ENCODE measurements at places on chromosomes 5 and 9. TPM values are rescaled to one million over a fixed set of nuclear protein-coding genes. Genes with fewer than 3 reads are reported as not detected.

The SLC46A2 gene
- total RNA-seq: not detected

The PLPPR1 gene
- total RNA-seq: not detected

The ZNF462 gene
- total RNA-seq: 0.38 TPM

The PCDHA6 gene
- not detected for total RNA-seq

The BAAT gene
- total RNA-seq: 0.07 TPM

The GABBR2 gene
- not detected for total RNA-seq

The EFNA5 gene
- total RNA-seq: not detected

The FOXE1 gene
- not detected for total RNA-seq

The NFIB gene
- not detected for total RNA-seq

The NUTM2F gene
- total RNA-seq: not detected

The NDST1 gene
- total RNA-seq: 1.6 TPM

The SPATA31E1 gene
- total RNA-seq: not detected

The FBP2 gene
- not detected for total RNA-seq

The MEF2C gene
- total RNA-seq: 3.4 TPM

The PCDHB9 gene
- not detected for total RNA-seq

The IFNA2 gene
- total RNA-seq: not detected
